ENCODE measurements at places on chromosomes 2 and 18. TPM values are rescaled to one million over a fixed set of nuclear protein-coding genes. Genes with fewer than 3 reads are reported as not detected.

Gene RGPD3
- 5.7 TPM for total RNA-seq

Gene CNRIP1
- total RNA-seq, result 5.8 TPM

Gene NCK2
- 105 TPM for total RNA-seq

Gene CCBE1
- total RNA-seq, result 1.8 TPM

Gene TSN
- 104 TPM for total RNA-seq

GRCh38 chr2:15436195-15436594, 124.9 kb downstream of the NBAS start:
- no peak for DNase-seq

DNA sequence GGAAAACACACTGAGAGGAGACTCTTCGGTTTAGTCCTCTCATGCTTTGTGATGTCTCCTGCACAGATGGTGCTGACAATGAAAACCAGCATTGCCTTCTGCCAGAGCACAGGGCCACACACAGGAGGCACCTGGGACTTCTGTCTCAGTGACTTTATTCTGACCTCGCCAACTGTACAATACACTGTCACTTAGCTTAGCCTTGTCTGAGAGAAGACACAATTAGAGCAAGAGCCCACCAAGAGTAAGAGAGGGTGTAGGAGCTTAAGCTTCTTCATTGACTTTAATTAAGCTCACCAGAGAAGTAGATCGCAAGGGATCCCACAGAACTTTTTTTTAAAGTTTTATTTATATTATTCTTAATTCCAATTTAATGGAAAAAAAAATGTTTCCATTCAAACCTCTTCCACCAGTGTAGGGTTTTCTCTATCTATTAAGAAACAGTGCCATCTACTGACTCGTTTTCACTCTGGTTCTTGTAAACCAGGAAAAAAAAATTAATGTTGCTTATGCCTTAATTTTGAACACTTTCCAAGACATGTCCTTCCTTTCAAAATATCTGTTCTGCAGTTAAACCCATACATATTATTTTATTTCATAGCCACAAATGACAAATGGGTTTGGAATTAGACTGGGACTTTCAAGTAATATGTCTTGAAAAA, 42.4 kb upstream of the DDX18 start:
- DNase-seq, result no peak

DNA sequence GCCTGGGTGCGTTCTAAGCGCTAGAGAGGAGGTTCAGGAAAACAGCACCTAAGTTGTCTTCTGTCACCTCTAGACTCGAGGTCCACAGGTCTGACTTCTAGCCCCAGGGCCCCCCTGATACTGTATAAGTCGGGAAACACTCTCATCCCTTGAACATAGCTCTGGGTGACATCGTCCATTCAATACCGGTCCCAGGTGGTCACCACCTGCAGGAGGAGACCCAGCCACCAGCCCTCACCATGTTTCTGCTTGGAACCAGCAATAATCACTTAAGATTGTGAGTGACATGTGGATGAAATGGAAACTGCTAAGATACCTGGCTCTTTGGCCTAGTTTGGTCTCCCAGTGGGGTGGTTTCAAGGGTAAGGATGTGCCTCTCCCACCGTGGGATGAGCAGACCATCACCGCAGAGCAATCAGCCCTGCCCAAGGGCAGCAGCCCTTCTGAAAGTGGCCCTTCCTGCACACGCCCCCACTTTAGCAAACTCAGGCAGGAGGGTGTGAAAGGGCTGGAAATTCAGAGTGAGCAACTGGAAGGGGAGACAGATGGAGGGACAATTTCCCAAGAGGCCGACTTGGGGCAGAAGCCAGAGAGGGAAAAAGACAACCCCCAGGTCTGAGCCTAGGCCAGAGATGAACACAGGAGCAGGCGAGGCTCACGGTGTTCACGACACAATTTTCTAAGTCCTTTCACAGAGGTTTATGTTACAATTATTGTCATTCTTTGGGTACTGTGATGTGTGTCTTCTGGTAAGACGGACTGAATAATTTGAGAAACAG, 95.2 kb downstream of the ZNF516 start:
- no peak for DNase-seq

GRCh38 chr18:60157810-60158209, 214.8 kb downstream of the MC4R start:
- DNase-seq, result no peak

- no peak for DNase-seq
These were observed 673 bp upstream of the SMCHD1 start for GRCh38 chr18:2654928-2655177.

- no peak for DNase-seq
These were observed 1.4 kb upstream of the CAPN10 start for GRCh38 chr2:240585101-240585500.

DNA sequence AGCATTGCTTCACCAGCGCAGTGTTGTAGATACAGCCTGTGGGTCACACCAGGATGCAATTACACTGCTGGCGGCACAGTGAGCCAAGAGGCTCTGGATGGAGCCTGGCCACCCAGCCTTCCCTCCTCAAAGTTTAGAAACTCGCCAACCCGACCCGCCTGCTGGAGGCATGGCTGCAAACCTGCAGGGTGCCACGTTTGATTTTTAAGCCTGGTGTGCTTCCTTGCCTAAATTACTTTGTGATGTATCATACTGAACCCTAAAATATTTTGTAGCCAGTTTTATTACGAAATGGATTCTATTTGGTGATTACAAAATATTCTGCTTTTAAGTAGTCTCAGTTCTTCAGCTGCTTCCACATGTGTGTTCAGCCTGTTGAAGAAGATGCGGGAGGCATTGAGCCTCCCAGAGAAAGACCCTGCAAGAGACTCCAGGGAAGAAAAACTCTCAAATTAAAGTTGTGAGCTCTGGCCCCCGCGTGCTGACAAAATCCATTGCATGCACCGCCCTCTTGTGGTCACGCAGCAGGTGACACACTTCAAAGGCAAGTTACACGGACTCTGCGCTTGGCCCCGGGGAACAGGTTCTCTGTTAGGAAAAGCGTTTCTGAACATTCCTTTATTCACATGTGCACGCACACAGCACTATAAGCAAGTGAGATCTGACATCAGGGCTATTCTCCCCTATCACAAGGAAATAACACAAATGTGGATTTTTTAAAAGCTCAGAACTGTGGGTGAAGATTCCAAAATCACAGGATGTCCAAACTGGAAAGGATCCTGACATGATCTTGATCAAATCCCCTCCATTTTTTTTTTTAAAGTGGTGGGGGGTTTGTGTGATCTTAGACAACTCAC, 63.0 kb upstream of the TWIST2 start:
- peak; percentile 85 for DNase-seq

- DNase-seq, result no peak
These were observed 46.2 kb upstream of the ITGAV start for GRCh38 chr2:186543561-186544131.

- DNase-seq, result no peak
These were observed 262.6 kb downstream of the NYAP2 start for GRCh38 chr2:225662101-225662500.

- no peak for DNase-seq
These were observed 63.1 kb upstream of the TMEM178A start for GRCh38 chr2:39602616-39603015.

DNA sequence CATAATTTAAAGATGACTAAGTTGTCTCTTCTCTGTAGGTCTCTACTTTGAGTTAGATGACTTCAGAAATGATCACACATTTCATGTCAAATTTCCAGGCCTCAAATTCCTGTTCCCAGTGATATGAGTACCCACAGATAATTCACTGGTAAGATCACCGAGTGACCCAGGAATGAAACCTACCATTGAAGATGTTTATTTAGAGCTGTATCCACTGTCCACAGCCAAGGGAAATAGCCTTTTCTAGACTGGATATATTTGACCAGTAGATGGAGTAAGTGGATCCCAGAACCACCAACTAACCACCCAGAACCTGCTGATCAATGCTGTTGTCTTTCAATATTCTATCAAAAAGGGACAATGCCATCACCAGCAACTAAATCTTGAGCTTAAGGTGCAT, 238.8 kb downstream of the SLC8A1 start:
- no peak for DNase-seq

DNA sequence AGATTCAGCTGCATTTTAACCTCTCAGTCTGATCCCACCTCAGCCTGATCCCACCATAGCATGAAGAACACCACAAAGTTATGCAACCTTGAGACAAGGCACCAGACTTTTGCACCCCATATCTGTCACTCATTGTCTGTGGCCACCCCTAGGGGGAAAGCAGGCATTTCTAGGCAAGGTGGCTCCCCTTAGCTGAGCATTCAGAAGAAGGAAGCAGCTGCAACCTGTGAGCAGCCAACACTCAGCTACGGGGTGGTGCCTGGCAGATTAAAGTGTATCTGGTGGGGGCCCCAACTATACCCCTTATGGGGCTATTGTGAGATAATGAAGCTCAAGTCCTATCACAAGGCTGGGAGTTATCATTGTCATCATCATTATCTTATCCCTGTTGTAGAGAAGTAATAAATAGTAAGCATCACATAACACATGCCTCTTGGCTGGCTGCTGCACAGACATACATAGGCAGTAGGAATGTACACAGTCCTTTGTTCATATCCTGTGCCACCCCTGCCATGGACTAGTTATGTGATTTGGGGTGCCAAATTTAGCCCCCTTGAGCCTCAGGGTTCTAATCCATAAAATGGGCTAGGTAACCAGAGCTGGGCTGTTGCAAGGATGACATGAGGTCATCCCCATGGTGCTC, 20.6 kb upstream of the TMEM163 start:
- no peak for DNase-seq

DNA sequence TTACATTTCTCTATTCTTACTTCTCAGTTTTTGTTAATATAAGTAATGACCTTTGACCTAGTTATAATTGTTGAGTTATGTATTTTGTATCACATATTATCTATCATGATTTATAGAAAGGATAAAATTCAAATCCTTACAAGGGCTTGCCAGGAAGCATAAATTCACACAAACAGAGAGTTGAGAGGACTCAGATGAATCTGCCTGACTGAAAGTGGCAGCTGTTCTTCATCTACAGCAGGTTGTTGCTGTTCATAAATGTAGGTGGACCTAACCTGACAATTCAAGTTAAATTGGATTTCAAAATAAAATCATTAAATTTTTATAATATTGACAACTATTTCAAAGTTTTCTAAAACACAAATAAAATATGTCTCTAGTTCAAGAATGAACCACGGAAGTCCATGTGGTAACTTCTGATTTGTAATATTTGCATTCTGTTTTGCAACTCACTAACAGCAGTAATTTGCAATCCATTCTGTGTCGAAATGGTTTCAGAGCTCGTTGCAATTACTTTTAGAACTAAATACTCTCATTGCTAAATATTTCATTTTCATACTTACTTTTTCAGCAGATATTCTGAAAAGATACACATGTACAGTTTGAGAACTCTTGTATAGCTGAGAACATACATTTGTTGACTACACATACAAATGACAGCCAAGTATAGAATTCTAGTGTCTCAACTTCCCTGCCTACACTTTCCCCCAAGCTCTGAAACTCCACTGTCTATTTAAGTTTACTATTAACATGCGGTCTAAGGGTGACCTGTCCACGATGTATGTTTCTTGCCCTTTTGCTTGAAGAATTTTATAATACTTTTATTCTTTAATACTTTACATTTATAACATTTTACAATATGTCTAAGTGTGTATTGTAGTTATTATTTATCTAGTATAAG, 25.7 kb downstream of the SCN7A start:
- DNase-seq, result no peak
